Spinal cord (tissue), 10 donors: ENCODE measurements at places on chromosomes 2 and 18.

DNA sequence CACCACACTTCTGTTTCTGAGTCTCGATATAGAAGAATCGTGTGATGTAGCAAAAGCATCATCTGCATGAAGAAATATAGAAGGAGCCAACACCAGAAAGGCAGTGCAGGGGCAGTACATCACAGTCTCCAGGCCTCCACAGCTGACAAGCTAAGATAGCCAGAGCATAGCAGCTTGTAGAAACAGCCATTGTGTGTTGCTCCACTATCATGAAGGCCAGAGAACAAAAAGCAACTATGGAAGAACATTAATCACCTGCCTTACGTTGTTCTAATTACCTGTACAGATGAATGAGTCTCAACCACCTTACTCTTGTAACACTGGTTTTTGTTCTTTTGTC is 129.0 kb downstream of the RND3 start:
- no peak for DNase-seq

- DNase-seq = peak; percentile 73
Observed at GRCh38 chr2:10835052-10835970, 22.7 kb upstream of the PDIA6 start.

- DNase-seq = no peak
Observed at GRCh38 chr2:8927510-8928455, 75.7 kb downstream of the MBOAT2 start.

DNA sequence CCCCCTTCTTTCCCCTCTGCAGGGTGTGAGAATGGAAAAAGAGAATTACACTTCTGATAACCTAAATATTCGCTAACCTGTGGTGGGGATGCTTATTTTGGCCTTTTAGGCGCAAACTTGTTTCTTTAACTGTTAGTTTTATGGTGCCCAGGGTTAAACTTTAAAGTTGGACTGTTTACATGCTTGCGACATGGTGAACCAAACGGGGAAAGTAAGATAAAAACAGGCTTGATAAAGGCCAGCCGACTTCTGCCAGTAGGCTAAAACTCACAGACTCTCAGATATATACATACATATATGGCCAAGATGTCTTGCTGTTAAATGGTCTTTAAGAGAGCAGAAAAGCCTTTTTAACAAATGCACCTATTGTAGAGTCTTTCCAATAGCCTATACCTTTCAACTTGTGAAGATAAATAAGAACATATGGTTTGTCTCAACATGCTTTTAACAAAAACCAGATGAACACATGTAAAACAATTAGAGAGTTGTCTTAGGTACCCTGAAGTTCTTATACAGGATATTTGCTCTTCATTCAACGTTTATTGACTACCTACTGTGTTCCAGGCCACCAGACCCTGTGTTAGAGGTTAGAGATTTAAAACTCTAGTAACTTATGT is 29.0 kb downstream of the PRKCE start:
- no peak for DNase-seq

DNA sequence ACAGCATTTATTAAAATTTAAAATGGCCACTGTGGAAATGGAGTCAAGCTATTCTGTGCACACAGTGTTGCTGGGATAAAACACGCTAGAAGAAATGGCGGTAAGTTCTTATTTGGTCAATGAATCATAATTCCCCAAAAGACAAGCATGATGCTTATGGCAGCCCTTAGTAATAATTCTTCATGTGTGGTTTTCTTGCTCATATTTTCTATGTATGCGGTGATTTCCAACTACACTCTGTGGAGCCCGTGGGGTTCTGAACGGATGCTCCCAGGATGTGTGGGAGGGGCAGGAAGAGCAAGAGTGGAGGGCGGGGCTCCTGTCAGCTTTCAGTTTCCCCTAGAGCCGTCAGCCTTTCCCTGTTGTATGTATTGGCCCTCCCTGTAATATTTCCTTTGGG is 91.7 kb upstream of the RMDN2 start:
- no peak for DNase-seq

DNA sequence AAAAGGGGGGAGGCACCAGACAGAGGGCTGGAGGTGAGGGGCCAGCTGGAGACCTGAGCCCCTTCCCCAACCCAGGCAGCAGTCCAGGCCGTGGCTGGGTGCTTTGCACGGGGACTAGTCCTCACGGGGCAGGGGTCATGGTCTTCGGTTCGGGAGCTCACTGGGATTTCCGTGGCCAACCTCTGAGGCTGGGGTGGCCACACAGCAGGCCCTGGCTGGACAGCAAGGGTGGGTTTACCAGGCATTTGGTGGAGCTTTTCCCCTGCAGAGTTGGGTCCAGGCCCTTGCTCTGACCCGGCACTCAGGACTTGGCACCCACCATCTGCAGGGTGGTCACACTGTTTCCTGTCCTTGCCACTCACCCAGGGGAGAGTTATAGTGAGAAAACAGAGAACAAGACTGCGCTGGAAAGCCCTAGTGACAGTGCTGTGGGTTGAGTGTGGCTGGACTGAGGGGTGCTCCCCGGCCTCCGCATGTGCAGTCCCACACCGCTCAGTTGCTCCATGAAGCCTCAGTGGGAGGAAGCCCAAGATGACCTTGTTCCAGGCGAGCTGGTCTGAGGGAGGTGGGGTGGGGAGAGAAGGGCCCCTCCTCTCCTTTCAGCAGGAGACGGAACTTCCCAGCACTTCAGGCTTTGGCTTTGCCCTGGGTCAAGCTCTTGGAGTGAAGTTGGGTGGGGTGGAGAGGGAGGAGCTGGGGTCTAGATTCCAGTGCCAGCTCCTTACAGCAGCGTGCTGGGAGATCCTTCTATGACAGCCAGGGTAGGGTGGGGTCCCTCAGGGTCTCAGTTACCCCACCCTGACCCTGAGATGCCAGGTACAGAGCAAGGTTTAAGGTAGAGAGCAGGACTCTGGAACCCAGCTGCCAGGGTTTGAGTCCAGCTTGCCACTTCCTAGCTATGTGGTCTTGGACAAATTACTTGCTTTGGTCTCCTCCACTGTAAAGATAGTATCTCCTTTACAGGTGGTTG is 219.8 kb downstream of the DYSF start:
- DNase-seq = no peak

GRCh38 chr2:69559442-69560146 is 83.9 kb downstream of the AAK1 start:
- no peak for DNase-seq

- no peak for DNase-seq
Observed at GRCh38 chr2:2464643-2465042, 133.6 kb upstream of the MYT1L start.

- no peak for DNase-seq
Observed at GRCh38 chr18:59907172-59907571, 7.4 kb downstream of the PMAIP1 start.

DNA sequence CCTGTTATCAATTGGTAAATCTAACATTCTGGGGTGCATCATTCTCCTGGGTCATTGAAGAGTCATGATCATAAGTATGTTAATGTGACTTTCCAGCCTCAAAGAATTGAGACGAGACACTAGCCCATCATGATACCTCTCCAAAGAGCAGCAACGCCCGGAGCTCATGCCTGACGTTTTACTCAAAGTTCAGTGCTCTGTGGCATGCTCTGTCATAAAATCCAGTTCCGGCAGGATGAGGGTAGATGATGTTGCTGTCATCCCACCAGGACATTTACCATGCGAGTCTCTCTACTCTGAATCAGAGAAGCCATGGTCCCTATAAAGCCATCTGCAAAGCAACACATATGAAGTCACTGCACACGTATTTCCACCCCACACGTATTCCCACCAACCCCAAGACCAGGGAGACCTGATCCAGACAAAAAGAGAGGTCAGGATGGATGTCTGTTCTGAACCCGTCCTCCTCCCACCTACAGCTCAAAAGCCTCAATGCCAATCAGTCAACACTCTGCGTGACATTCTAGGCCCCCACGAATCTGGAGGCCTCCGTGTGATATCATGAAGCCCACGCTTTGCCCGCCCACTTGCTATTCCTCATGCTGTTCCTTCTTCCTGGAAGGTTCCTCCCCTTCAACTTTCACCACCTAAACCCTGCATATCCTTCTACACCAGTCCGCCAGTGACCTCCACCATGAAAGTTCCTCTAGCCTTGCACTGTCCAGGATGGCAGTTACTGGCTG is 85.8 kb downstream of the DNMT3A start:
- DNase-seq = no peak

GRCh38 chr2:85159589-85159988 is 26.4 kb downstream of the TCF7L1 start:
- no peak for DNase-seq

GRCh38 chr2:109266998-109267854 is 138.2 kb downstream of the SH3RF3 start:
- DNase-seq = no peak

GRCh38 chr2:124778076-124778475 is 753.0 kb downstream of the CNTNAP5 start:
- no peak for DNase-seq

GRCh38 chr2:78967294-78967693 is 58.2 kb upstream of the REG3G start:
- no peak for DNase-seq

- DNase-seq = no peak
Observed at GRCh38 chr2:2324119-2324518, 7.0 kb downstream of the MYT1L start.

GRCh38 chr18:48896875-48897511 is 53.8 kb downstream of the SMAD7 start:
- DNase-seq = no peak

DNA sequence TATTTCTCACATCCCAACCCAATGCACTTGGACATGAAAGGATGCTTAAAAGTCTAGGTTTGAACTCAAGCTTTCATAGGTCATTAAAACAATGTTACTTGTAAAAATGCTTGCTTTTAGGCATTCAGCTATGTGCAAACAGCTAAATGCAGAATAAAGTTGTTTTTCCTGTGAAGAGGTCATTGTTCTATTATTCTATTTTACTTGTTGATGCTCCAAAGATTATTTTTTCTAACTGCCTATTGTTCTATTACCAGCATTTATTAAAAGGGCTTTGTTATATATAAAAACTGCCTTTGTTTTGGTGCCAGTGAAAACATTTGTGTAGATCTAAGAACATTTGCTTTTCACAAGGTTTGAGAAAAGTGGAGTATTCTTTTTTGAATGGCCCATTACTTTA is 49.4 kb downstream of the TMEM178A start:
- DNase-seq = no peak

- no peak for DNase-seq
Observed at GRCh38 chr2:203685081-203685621, 21.3 kb upstream of the CD28 start.

DNA sequence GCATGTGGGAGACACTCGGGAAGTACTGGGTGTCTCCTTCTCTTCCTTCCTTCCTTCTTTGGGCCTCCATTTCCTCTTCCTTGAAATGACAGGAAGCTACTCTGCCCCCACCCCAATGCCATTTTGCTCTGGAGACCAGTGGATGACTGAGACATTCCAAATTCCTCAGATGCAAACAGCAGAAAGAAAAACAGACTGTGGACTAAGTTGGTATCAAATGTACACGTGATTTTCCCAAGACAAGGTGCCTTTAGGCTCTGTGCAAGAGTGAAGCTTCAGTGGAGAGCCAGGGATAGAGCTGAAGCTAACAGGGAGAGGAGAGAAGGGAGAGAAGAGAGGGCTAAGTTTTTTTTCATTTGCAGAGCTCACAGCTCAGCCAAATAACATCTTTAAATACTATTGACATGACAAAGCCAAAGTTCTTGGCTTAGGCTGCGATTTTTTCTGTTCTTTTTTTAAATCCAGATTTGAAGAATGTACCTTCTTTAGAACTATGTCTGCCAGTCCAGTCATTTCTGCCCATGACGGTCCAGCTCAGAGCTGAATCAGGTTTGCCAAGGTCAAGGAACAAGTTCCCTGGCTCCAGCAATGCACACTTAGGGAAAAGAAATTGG is 84.5 kb upstream of the LCLAT1 start:
- no peak for DNase-seq

DNA sequence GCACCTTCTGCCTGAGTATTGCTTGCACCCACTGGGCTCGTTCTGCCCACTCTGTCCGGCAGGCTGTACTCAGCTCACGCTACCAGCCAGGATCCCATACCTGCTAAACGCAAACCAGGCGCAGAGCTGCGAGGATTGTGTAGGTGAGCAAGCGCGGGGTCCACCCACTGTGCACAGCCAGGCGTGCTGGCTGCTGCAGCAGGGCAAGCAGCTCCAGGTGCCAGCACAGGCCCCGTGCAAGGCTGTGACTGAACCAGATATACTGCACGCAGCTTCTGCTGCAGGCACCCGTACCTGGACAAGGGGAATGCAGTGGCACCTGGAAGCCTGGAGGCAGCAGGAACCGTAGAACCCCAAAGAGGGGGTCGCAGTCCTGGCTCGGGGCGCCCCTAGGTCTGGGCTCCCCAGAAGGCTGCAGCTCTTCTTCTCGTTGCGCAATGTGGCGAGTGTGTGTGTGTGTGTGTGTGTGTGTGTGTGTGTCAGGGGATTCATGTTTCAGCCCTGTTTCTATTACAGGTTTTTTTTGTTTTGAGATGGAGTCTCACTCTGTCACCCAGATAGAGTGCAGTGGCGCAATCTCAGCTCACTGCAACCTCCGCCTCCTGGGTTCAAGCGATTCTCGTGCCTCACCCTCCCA is 46.1 kb upstream of the RAB1A start:
- DNase-seq = no peak

GRCh38 chr2:121400201-121400600 is 115.2 kb upstream of the TFCP2L1 start:
- no peak for DNase-seq

- DNase-seq = no peak
Observed at GRCh38 chr2:196182439-196183171, 11.2 kb upstream of the STK17B start.

DNA sequence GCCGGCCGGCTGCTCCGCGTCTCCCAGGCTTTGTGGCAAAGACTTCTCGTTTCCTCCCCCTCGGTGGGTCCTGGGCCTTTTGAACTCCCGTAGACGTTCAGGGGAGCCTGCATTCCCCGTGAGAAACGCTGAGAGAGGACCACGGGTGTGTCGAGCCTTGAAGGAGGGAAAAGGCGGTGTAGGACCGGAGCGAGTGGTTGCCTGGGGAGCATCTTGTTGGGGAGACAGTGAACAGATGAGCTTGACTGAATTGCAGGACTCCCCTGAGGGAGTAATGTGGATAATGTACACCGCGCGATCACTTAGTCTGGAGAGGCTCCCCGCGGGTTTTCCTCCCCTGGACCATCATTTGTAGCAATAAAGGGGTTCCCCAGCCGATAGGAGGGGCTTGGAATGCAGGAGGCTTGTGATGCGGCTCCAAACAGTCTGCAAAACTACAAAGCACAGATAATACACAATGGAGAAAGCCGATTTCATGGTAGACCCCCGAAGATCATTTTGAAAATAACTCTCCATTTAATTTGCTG is 769 bp downstream of the ALMS1 start:
- no peak for DNase-seq
